ENCODE measurements at places on chromosomes 6 and 20. TPM values are rescaled to one million over a fixed set of nuclear protein-coding genes. Genes with fewer than 3 reads are reported as not detected.
A peak's percentile ranks its signal among the peaks of the same experiment; 100 is the strongest.

GRCh38 chr6:722608-723007 is 29.7 kb upstream of the EXOC2 start:
- no peak for DNase-seq

- no peak for DNase-seq
Observed at GRCh38 chr6:162119341-162119740, 608.2 kb downstream of the PRKN start.

DNA sequence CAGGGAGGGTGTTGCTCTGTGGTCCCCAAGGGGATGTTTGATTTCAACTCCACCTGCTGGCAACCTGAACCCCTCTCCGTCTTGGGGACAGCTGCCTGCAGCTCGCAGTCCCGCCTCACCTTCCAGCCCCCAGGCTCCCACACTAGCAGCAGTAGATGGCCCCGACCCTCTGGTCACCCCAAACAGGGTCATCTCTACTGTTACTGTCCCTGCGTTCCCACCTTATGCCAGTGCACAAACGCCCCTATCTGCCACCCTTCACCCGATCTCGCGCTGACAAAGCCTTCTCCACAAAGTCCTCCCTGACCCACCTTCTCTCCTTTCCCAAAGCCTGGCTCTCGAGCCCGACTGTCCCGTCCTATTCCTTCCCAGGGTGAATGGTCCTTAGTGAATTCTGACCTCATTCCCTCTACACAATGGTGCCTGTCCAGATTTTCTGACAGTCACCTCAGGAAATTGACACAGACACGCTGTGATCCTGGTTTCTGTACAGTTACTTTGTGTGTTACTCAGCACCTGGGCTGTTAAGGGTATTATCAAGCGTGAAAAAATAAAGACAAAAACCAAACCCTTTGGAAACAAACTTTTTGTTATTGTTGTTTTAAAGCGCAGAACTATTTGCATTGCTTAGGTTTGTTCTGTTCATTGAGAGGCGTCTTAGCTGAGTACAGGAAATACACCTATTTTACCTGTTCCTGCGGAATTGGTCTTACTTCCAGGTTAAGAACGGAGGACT is 728 bp downstream of the FUT9 start:
- no peak for DNase-seq

- DNase-seq: no peak
Observed at GRCh38 chr6:155085582-155086257, 90.6 kb downstream of the TIAM2 start.

Gene C4B
- total RNA-seq: 45.4 TPM

- no peak for DNase-seq
Observed at GRCh38 chr6:19599796-19600464, 237.2 kb upstream of the ID4 start.

GRCh38 chr6:47016261-47016660 is 25.9 kb downstream of the ADGRF1 start:
- no peak for DNase-seq

DNA sequence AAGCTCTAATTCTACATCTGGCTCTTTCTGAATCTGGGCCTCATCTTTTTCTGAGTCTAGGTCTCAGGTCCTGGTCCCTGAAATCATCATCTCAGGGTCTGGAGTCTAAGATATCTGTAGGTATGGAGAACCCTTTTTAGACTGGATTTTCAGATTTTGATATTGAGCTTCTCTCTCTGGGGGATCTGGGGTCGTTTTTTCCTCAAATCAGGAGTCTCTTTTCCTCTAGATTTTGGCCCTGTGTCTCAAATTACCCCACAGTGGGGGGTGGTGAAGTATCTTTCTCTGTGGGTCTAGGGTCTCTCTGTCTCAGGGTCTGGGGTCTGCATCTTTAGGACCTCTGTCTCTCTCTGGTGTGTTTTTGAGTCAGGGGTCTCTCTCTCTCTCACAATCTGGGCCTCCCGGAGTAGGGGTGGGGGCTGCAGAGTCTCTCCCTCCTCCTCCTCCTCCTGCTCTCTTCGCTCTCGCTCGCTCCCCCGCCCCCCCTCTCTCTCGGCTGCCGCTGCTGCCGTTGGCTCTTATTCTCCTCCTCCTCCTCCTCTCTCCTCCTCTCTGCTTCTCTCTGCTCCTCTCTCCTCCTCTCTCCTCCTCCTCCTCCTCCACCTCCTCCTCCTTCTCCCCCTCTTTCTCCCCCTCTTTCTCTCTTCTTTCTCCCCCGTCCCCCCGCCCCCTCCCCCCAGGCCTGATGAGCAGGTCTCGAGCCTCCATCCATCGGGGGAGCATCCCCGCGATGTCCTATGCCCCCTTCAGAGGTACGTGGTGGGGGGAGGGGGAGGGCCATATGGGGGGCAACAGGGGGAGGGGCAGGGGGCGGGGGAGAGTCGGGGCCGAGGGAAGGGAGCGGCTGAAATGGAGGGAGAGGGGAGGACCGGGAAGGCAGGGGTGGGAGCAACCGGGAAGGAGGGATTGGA is at the start of gene SYNGAP1:
Gene SYNGAP1, plus strand, starts transcription at position 486 of the 911 bp plus-strand sequence. Its CDS starts 200 bp downstream, at position 686.
- peak; percentile 89 for DNase-seq

Measured in posterior vena cava (tissue), 2 donors.